HepG2 (cell line): ENCODE measurements at places on chromosomes 6 and 20. TPM values are rescaled to one million over a fixed set of nuclear protein-coding genes. Genes with fewer than 3 reads are reported as not detected.

MICAL1 gene
- polyA plus RNA-seq: 39.0 and 48.0 TPM in 2 replicates

KAT14 gene
- 5.1 and 5.2 TPM in 2 replicates for polyA plus RNA-seq

SLC26A8 gene
- 0.42 and 0.46 TPM in 2 replicates for polyA plus RNA-seq

TAAR9 gene
- 0.07 TPM in 1 of 2 replicates, not detected in the other for polyA plus RNA-seq

SFTA2 gene
- polyA plus RNA-seq: not detected in 2 replicates

PPP1R16B gene
- polyA plus RNA-seq: 0.09 and 0.11 TPM in 2 replicates

TGIF2 gene
- 41.3 and 49.9 TPM in 2 replicates for polyA plus RNA-seq

SIRPB1 gene
- polyA plus RNA-seq: 0.41 and 0.46 TPM in 2 replicates

CYP24A1 gene
- 23.7 and 32.7 TPM in 2 replicates for polyA plus RNA-seq

PSORS1C1 gene
- 0.01 and 0.24 TPM in 2 replicates for polyA plus RNA-seq

DNA sequence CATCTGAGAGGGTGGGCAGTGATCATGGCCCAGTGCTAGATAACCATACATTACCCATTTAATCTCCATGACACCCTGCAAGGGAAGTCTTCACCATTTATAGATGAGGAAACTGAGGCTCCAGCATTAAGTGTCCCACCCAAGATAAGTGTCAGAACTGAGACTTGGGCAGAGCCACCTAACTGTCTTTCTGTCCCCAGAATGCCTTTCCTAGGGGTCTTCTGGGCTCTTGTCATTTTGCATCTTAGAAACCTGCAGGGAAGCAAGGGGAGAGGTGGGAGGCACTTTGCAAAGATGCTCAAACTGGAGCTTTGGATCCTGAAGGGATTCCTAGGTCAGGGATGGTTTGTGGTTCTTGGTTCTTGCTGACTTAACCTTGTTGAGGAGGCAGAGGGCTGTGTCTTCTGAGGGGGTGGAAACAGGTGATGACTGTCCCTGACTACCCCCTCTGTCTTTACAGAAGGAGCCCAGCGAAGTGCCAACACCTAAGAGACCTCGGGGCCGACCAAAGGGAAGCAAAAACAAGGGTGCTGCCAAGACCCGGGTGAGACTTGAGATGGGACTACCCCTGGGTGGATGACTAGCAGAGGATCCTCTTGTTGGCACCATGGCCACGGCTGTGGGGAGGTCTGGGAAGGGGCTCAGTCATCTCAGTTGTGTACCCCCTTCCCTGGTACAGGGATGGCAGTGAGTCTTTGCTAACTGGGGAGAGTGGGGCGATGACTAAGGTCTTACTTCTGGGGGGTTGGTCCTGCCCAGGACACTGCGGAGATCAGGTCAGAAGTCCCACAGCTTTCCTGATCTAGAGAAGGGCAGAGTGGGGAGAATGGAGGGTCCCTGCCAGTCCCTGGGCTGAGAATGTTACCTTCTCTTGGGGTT, 5.8 kb downstream of the HMGA1 start:
- no peak for DNase-seq

DNA sequence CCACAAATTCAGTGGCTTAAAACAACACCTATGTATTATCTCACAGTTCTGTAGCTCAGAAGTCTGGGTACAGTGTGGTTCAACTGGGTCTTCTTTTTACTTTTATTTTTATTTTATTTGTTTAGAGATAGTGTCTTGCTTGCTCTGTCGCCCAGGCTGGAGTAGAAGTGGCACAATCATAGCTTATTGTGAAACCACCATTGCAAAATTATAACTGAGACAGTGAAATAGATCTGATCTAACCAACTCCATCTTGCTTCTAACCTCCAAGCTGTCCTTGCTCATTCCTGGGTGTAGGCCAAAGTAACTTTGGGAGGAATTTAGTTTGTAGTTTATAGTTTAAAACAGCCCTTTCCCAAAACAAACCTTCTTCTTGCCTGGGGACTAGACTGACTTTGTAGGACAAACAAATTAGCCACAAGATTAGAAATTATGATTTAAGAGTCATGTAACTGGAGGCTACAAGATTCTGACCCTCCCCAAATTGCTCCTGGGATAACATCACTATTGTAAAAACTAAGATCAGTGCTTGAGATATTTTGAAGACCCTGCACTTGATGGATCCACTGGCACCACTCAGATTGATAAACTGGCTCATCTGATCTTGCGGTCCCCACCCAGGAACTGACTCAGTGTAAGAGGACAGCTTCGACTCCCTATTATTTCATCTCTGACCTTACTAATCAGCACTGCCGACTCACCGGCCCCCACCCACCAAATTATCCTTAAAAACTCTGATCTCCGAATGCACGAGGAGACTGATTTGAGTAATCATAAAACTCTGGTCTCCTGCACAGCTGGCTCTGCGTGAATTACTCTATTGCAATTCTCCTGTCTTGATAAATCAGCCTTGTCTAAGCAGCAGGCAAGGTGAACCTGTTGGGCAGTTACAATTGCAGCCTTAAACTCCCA, 193.4 kb upstream of the CDYL start:
- no peak for DNase-seq

- DNase-seq: no peak
Observed at GRCh38 chr20:53826090-53826489, 232.5 kb upstream of the ZNF217 start.

GRCh38 chr20:32470025-32470861, 112.1 kb downstream of the ASXL1 start:
- DNase-seq: peak; percentile 71

DNA sequence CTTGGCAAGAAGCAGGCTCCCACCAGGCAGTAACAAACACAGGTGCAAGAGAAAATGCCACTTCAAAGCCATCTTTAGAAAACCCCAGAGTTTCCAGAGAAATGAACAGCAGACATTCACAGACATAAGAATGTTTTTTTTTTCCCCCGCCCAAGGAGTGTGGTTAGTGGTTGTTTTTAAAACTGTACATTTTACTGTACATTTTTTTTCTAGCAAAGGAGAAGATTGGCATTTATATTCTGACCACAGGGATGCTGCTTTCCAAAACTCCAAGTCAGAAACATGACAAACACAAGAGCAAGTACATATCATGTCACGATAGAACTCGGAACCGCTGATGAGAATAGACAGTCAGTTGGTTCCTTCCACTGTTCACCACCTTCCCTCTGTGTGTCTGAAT, 197.9 kb downstream of the LRFN2 start:
- DNase-seq: no peak

DNA sequence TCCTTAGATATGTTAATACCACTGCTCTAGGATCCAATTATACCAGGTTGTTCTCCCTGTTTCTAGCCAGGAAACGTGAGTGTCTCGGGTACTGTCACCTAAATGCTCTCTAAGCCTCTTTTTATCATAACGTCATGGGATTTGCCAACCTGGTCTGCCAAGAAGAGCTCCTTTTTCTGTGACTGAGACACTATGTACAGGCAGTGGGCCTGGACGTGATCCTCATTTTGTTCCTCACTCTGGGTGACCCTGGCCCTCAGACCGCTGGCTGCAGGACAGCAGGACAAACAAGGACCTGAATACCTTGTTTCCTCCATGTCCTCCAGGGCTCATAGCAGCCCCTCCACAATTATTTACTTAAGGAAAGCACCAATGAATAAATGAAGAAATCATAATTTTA, 69.1 kb downstream of the CD164 start:
- no peak for DNase-seq

GRCh38 chr6:16238963-16239797, 793 bp downstream of the GMPR start:
- no peak for DNase-seq

DNA sequence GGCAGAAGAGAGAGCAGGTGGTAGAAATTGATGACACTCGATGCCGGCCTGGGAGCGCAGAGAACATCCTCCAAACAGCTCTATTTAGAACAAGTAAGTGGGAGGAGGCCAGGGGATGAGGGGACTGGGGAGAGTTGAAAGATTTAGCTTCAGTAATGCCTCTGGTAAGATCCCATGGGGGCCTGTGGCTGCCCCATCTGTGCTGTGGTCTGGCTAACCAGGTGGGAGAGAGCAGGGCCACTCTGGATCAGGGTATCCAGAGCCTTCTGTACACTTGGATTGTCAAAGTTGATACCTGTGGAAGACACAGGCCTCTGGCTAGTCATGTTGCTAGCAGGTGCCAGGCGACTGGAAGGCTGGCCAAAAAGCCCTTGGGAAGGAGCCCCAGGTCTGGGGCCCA, 27.6 kb downstream of the NCOA5 start:
- DNase-seq: no peak

DNA sequence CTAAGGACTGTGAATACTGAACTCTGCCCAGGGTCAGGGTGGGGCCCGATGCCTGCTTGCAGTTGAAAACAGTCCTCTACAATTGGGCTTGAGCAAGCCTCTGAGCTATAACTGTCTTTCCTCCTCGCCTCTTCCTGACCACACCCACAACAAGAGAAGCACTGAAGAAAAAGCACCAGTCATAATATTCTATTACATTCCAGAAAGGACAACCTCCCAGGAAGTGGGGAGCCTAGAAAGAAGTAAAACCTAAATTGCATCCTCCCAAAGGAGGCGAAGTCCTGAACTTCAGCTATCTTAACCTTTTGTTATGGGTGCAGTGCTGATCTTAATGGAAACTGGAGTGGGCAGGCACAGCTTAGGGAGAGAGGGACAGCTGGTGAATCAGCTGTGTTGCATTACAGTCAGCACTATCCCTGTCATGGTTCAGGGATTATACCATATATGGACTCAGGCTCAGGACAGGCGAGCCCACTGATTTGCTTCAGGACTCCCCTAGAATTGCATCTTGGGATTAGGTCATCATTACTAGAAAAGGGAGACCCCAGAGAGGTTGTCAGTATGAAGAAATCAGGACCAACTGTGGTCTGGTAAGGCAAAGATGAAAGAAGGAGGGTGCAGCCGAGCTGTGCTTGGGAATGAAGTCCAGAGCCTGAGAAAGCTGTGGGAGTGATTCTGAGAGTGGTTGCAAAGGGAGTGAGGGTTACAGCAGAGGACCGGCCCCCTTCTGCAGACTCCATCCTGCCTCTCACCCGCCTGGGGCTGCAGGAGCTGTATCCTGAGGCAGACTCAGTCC, 18.3 kb upstream of the TRAM2 start:
- peak; percentile 81 for DNase-seq

- DNase-seq: peak; percentile 58
Observed at GRCh38 chr20:52150440-52151258, 40.9 kb downstream of the ZFP64 start.

DNA sequence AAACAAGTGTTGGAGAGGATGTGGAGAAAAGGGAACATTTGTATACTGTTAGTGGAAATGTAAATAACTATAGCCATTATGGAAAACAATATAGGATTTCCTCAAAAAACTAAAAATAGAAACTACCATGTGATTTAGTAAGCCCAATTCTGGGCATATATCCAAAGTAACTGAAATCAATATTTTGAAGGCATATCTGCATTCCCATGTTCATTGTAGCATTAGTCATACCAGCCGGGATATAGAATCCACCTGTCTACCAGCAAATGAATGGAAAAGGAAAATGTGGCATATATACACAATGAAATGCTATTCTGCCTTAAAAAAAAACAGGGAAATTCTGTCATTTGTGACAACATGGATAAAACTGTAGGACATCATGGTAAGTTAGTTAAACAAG, 15.3 kb upstream of the C6orf58 start:
- no peak for DNase-seq

DNA sequence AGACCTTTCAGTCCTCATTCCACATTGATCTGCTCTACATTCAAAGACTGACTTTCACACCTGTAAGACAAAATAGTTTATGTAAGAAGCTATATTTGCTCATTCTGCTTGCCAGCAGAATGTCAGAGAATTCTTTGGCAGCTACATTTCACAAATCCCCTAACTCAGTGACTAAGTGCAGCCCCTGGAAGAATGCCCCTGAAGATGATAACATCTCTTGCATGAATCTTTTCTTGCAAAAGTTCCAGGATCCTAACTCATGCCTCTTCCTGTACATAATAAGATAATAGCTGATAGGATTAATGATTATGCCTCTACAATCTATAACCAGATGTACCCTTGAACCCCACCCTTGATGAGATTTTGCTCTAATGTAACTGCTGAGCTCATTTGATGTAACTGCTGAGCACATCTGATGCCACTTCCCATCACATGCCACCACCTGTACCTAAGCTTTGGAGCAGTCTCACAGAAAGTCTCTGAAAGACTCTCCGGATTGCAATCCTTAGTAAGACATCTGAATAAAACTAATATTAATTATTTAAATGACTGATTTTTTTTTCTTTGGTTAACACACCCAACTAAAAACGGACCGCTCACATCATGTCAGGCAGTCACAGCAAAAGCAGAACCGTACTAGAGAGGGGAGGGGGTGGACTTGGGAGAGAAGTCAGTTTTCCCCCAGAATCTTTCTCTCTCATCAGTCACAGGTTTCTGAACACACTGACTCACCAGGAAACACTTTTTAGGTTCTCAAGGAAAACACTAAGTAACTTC, 684 bp upstream of the DNAH8 start:
- no peak for DNase-seq

DNA sequence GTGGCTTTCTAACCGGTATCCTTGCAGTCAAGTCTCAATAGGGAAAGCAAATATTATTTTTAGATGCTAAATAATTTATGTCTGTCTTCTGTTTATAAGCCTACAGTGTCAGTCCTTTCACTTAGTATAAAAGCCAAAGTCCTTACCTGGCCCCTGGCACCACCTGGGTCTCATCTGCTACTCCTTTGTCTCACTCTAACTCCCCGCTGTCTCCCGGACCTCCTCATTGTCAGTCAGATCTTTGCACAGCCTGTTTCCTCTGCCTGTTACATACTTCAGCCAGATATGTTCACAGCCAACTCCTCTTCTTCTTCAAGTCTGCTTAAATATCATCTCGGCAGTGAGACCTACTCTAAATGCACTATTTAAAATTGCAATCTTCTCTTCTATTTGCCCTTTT, 84.2 kb downstream of the THEMIS start:
- DNase-seq: no peak

DNA sequence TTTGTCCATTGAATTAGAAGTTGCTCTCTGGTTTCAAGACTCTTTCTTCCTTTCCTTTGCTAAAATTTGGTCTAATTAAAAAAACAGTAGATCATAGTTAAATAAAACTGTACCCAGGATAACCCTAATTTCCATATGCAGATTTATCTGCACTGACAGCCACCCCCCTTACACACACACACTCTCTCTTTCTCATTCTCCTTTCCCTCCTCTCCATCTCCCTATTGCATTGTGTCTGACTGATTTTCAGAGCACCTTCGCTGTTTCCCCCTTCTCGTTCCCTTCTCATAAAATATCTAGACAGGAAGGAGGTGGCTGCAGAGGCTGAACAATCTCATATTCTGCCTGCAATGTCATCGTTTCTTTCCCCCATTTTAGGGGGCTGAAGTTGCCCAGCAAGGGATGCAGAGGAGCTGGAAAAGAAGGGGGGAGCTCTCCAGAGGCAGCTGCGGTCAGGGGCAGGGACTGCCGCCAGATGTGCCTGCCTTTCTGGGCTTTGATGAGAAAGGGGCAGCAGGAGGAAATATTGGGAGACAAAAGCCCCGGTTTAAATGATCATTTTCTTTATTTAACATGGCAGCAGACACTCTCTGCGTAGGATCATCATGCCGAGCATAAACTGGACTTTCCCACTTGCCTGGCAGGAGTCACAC, 22.5 kb upstream of the MMS22L start:
- DNase-seq: no peak

DNA sequence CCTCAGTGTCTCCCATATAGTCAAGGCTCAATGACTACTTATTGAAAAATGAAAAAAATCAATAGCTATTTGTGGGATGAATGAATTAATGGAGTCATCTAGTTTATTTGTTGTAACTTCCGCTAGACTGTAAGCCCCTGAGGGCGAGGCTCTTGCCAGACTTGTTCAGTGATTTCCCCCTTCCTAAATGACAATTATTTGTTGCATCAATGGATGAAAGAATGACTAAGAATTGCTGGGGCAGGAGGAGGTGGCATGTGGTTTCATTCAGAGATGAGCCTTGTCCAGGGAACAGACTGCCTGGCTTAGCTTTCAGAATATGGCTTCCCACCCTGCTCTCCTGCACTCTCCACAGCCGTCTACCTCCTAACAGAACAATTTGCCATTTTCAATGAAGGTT, 1.1 kb upstream of the PRELID3B start:
- DNase-seq: no peak

- no peak for DNase-seq
Observed at GRCh38 chr6:39224523-39225182, 4.6 kb downstream of the KCNK5 start.
